ENCODE measurements at places on chromosomes 4 and X. TPM values are rescaled to one million over a fixed set of nuclear protein-coding genes. Genes with fewer than 3 reads are reported as not detected.

PFKFB1 gene
- 0.32 TPM for polyA plus RNA-seq

DNA sequence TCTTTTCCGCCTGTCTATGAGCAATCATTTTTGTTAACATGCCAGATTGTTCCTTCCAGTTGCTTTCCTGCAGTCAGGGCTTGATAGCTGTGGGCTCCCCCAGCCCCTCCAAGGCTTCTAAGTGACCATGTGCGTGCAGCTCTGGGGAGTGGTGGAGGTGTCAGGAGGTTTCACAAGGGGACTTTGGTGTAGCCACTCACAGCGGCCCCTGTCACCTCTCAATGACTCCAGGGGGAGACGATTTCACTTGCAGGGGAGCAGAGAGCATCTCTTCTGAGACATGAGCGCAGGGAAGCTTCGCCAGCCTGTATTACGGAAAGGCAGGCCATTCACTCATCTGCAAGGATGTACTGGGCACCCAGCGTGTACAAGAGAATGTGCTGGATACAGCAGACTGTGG is 3.1 kb upstream of the GPR78 start:
- DNase-seq: no peak
- H3K4me1 ChIP-seq: no peaks in the 10 kb centered on the region
- H3K4me3 ChIP-seq: no peak overlapping the region

GRCh38 chr4:173463816-173464215 is 64.9 kb upstream of the SCRG1 start:
- H3K27me3 ChIP-seq: no peaks in the 10 kb centered on the region
- H3K27ac ChIP-seq: no peak overlapping the region
- no peak for DNase-seq
- H3K4me3 ChIP-seq: no peak overlapping the region

GRCh38 chrX:29477878-29478277 is 737.5 kb upstream of the MAGEB2 start:
- DNase-seq: no peak
- no peaks in the 10 kb centered on the region for H3K27me3 ChIP-seq
- H3K4me3 ChIP-seq: no peak overlapping the region
- H3K27ac ChIP-seq: no peak overlapping the region
- no peaks in the 10 kb centered on the region for H3K4me1 ChIP-seq

DNA sequence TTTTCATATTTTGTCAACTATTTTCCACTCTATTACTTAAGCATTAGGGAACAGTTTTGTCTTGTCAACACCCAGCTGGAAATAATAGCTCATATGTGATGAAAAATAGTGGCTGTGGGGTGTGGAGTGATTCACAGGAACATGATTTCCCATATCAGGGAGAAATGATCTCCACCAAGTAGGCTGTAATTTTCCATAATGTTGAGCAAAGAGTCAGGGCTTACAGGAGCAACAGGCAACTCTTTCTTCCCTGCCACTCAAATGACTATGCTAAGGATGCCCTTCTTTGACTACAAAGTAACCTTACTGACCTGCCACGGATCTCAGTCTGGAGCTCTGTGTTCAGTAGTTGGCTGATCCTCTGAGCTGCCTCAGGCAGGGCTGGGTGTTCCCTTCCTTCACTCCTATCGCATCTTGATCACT is 90.0 kb upstream of the GATB start:
- no peaks in the 10 kb centered on the region for H3K27me3 ChIP-seq
- DNase-seq: no peak
- H3K36me3 ChIP-seq: no peaks in the 10 kb centered on the region

ADH7 gene
- polyA plus RNA-seq: not detected

DNA sequence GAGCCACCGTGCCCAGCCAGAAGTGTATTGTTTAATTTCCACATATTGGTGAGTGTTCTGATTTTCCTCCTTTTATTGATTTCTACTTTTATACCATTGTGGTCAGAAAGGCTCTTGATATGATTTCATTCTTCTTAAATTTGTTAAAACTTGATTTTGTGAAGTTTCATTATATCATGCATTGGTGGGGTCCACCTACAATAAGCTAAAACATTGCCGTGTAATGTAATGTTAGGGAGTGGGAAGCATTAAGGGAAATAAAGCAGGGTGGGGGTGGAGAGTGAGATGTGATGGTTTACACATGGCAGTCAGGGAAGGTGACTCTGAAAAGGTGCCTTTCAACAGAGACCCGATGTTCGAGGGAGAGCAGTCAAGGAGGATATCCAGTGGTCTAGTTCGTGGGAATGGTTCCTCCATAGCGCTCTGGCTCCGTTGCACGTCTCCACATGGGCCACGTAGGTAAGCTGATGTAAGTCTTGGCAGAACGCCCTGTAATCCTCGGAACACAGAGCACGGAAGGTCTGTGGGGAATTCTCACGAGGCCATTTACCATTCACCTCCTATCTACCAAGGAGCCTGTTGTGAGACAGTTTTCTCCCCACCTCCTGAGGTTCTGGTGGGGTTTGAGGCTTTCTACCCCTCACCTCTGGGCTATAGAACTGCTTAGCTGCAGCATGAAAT is 7.7 kb upstream of the WDR13 start:
- no peaks in the 10 kb centered on the region for H3K4me1 ChIP-seq
- no peak for DNase-seq
- no peaks in the 10 kb centered on the region for H3K27me3 ChIP-seq
- no peak overlapping the region for H3K27ac ChIP-seq
- H3K4me3 ChIP-seq: no peak overlapping the region

DNA sequence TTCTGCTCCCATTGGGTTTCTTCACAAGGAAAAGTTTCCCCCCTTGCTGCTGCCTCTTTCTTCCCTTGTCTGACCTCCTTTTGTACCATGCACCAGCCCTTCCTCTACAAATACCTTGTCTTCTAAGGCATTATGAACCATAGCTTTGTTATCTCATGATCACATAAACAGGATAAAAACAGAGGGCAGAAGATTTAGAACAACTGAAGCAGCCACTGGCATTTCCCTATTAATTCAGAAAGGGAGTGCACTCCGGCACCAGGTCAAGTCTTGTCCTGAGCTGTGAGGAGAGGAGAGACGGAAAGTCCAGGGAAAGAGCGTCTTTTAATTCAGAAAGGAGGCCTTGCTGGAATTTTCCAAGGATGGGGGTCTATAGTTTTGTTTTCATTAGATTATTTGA is 281.7 kb downstream of the RCHY1 start:
- DNase-seq: no peak
- no peaks in the 10 kb centered on the region for H3K27me3 ChIP-seq
- no peak overlapping the region for H3K4me3 ChIP-seq
- no peaks in the 10 kb centered on the region for H3K36me3 ChIP-seq
- peaks cover 10% of the 10 kb centered on the region for H3K4me1 ChIP-seq
- no peak overlapping the region for H3K27ac ChIP-seq

GUCY1A1 gene
- 0.12 TPM for polyA plus RNA-seq

DNA sequence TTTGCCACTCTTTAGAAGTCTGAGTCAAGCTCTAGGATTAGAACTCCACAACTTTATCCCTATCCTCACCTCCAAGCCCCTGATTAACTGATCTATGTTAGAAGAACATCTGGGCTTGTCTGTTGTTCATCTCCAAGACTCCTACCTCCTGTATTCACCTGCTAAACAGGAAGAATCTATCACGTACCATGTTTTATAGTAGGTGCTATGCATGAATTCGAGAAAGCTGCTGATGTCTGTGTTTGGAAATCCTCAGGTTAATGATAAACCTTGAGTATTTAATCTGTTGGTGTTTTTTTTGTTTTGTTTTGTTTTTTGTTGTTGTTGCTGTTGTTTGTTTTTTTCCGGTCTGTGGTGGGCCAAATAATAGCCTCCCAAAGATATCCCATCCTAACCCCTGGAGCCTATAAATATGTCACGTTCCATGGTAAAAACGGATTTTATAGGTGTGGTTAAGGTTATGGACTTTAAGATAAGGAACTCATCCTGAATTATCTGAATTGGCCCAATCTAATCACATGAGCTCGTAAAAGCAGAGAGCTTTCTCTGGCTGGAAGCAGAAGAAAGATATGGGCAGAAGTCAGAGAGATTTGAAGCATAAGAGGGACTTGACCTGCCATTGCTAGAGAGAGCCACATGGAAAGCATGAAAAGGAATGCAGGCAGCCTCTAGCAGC is 101.2 kb upstream of the DUSP21 start:
- no peaks in the 10 kb centered on the region for H3K27me3 ChIP-seq
- no peaks in the 10 kb centered on the region for H3K4me1 ChIP-seq
- DNase-seq: no peak
- no peak overlapping the region for H3K4me3 ChIP-seq

GRCh38 chrX:33970028-33970967 is 161.8 kb downstream of the FAM47A start:
- no peak for DNase-seq
- H3K4me1 ChIP-seq: no peaks in the 10 kb centered on the region
- H3K36me3 ChIP-seq: no peaks in the 10 kb centered on the region

KLHL13 gene
- polyA plus RNA-seq: not detected

DNA sequence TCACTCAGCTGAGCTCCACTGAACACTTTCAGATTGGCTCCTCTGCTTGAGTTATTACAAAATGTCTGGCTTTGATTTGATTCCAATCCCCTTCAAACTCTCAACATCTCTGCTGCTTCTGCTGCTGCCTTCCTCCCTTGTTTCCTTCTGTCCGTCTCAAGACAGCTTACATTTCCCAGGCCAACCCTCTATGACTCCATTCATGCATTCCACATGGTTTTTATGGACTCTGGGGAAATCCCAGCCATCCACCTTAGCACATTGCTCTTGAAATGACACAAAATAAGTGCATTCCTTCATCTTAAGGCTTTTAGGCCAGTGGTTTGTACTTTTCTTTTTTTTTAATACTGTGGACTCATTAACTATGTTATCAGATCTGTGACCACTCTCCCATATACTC is 68.5 kb upstream of the TMEM164 start:
- no peaks in the 10 kb centered on the region for H3K27me3 ChIP-seq
- no peak for DNase-seq
- H3K4me1 ChIP-seq: no peaks in the 10 kb centered on the region
- H3K36me3 ChIP-seq: no peaks in the 10 kb centered on the region

DNA sequence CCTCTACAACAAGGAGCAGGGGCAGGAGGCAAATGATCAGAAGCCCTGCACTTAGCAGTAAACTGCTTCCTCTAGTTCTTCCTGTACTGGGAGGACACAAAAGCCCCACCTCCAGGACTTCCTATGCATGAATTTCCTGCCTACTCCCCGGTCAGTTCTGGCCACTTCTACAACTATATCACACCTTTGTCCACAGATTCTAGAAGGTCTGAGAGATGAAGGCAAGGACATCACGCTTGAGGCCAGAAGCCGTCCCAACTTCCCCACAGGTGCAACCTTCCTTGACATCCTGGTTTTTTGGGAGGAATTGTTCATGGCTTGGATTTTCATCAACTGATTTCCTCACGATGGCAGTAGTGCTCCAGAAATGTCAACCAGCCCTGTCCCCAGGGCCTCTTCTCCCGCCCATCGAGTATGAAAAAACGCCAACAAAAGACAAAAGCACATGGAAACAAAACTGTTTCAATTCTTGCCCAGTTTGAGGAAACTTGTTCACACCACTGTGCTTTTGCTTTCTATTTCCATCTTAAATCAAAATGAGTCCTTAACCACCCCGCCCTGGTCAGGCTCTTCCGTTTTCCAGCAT is 206.5 kb upstream of the STK26 start:
- peaks cover 19% of the 10 kb centered on the region for H3K4me1 ChIP-seq
- peak overlapping the region; percentile 74 for H3K27ac ChIP-seq
- H3K27me3 ChIP-seq: no peaks in the 10 kb centered on the region
- no peaks in the 10 kb centered on the region for H3K36me3 ChIP-seq

DNA sequence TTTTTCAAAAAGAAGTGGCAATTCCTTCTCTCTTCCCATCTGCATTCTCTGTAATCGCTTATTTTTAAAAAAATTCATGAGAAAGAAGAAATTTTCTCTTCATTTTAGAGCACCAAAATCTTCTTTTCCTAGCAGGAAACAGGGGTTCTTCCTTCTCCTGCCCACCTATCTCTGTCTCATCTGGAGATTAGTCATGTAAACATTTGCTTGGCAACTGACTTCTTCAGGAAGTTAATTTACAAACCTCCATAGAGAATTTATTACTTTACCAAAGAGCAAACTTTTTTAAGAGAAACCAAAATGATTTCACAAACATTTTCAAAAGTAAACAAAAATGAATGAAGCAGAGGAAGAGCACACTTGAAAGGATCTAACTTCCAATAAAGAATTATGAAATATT is 13.5 kb downstream of the TTC29 start:
- H3K36me3 ChIP-seq: no peaks in the 10 kb centered on the region
- no peak for DNase-seq
- H3K27ac ChIP-seq: no peak overlapping the region

GRCh38 chr4:8676676-8677075 is 84.1 kb downstream of the CPZ start:
- no peaks in the 10 kb centered on the region for H3K4me1 ChIP-seq
- no peaks in the 10 kb centered on the region for H3K27me3 ChIP-seq
- no peaks in the 10 kb centered on the region for H3K36me3 ChIP-seq
- no peak overlapping the region for H3K4me3 ChIP-seq
- H3K27ac ChIP-seq: no peak overlapping the region
- no peak for DNase-seq

- no peak overlapping the region for H3K27ac ChIP-seq
- H3K27me3 ChIP-seq: no peaks in the 10 kb centered on the region
- no peak overlapping the region for H3K4me3 ChIP-seq
- H3K4me1 ChIP-seq: peaks cover 15% of the 10 kb centered on the region
- no peak for DNase-seq
- peaks cover 2% of the 10 kb centered on the region for H3K36me3 ChIP-seq
Observed at GRCh38 chr4:85861064-85861765, 386.3 kb downstream of the ARHGAP24 start.

AFAP1 gene
- polyA plus RNA-seq: 0.03 TPM

DNA sequence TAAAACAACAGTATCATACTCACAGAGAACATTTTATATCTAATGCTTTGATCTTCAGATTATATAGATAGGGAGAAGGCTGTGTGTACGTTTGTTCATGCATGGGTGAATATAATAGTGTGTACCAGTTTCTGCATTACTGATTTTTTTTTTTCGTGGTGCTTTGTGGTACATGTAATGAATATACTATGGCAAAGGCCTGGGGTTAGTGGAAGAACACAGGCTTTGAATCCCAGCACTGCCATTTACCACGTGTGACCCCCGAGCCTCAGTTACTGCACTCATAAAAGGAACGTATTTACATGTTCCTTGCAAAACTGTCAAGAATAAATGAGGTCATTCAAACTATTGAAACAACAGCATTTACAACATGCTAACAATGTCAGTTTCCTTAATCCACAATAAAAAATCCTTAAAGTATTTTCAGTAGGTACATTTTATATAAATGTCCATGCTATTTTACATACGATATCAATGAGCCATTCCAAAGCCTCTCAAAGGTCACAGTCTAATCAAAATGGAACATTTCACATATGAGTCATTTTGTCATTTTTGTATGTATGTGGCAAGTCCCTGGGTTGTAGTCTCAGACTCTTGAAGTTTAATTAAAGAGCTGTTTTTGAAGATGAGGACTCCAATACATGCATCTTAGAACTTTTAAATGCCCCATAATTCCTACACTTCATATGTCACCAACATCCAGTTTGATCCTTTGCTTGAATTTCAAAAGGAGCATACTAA is 242.8 kb downstream of the PPP3CA start:
- peaks cover 37% of the 10 kb centered on the region for H3K4me1 ChIP-seq
- peaks cover 22% of the 10 kb centered on the region for H3K36me3 ChIP-seq
- no peak for DNase-seq
- H3K4me3 ChIP-seq: no peak overlapping the region
- H3K27ac ChIP-seq: peak overlapping the region; percentile 34
- no peaks in the 10 kb centered on the region for H3K27me3 ChIP-seq

RTL9 gene
- polyA plus RNA-seq: not detected

GRCh38 chr4:129446074-129446473 is 350.1 kb downstream of the C4orf33 start:
- H3K27me3 ChIP-seq: no peaks in the 10 kb centered on the region
- no peak for DNase-seq
- H3K4me1 ChIP-seq: no peaks in the 10 kb centered on the region
- no peaks in the 10 kb centered on the region for H3K36me3 ChIP-seq
- H3K27ac ChIP-seq: no peak overlapping the region
